ENCODE measurements at places on chromosomes 5 and 9. TPM values are rescaled to one million over a fixed set of nuclear protein-coding genes. Genes with fewer than 3 reads are reported as not detected.

DNA sequence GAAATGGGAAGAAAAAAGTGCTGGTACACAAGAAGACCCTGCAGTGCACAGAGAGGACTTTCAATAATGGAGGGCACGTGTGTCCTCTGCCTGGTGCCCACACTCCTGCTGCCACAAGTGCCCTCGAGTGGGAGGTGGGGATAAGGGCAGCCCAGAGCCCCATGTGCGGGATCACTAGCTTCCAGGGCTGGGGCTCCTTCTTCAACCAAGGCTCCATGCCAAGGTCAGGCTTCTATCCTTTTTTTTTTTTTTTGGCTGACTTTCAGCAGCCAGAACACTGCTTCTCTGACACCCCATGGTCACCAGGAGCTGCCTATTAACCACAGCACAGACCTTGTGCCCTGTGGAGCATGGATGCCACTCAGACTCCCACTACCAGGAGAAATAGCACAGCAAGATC is 7.5 kb downstream of the ACSL6 start:
- DNase-seq, result no peak

DNA sequence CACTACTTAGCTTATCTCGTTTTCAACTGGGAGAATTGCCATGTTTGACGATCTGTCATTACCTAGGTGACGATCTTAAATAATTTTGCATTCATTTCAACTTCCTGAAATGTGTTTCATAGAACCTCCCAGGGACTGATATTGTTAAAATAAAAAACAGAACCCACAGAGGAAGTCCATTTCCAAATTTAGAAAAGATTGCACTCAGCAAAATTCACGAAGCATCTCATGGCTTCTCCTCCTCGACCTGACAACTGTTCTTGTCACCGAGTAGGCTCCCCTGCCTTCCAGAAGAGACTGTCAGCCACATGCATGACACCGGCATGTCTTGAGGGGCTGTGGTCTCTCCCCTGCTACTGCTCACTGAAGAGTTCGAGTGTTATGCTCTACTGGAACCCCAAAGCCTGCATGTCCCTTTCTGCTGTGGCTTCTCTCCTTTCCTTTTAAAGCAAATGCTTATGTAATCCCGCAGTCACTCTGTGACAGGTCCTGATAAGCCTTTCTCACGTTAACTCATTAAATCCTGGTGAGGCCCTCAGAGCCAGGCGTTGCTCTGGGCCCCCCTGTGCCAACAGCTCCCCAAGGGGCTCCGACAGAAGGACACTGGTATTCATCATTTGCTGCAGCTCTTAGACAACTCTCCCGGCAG is 26.8 kb upstream of the ANKRD33B start:
- no peak for DNase-seq

GRCh38 chr5:29089591-29090130 is 2051.3 kb upstream of the CDH9 start:
- DNase-seq, result no peak

GRCh38 chr5:142644640-142645361 is 41.1 kb downstream of the FGF1 start:
- no peak for DNase-seq

DNA sequence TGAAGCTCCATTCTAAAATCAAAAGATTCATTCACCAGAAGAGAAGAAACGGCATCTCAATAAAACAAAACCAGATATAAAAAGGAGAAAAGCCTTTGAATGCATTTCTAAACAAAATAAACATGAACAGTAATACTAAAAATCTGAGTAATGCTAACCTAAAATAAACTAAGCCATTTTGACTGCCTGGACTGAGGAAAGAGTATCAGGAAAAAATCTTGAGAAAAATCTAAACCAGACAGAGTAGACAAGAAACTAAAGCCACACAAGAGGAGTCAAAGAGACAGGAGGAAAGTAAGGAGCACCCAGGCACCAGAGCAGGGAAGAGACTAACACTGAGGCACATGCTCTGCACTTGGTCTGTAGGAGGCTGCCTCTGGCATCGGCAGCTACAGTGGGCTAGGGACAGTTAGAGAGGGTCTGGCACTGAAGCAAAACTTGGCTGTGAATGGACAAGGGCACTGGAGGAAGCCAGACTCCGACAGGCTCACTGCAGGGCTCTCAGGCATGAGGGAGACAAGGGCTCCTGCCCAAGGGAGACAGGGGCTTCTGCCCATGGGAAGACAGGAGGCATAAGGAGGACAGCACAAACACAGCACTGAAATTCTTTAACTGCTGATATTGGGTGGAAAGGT is 50.2 kb downstream of the DROSHA start:
- no peak for DNase-seq

- no peak for DNase-seq
Observed at GRCh38 chr5:66353186-66353585, 209.1 kb downstream of the SREK1 start.

DNA sequence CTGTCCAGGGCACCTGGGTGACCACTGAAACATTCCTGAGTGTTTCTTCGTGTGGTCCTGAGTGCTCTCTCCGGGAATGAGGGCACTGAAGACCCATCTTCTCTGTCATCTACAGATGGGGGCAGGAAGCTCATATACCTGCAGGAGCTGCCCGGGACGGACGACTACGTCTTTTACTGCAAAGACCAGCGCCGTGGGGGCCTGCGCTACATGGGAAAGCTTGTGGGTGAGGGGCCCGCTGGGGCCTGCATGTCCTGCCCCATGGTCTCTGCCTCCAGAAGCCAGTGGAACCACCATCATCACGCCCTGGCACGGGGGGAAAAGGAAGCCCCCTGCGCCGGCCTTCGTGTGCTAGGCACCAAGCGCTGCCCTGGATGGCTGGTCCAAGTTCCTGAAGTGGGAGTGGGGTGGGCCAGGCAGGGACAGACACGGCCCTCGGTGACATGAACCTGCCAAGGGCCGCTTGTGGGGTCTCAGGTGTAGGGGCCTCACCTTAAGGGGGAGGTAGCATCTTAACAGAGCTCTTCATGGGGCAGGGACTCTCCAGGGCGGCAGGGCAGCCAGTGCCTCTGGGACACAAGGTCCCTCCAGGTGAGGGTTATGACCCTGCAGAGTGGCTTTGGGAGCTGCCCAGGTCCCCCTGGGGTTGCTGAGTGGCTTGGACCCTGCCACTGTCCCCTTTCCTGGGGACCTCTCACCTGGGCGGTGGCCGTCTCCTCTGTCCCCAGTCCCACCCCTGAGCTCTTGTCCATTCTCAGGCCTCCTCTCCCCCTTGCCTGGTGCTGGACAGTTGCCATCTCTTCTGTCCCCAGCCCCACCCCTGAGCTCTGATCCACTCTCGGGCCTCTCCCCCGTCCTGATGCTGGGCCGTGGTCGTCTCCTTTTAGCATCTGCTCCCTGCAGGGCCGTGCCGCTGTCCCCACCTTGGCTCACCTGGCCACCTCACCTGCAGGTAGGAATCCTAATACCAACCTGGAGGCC is 2.1 kb downstream of the OBP2A start:
- no peak for DNase-seq

- no peak for DNase-seq
Observed at GRCh38 chr9:121367306-121368137, 2.5 kb downstream of the STOM start.

DNA sequence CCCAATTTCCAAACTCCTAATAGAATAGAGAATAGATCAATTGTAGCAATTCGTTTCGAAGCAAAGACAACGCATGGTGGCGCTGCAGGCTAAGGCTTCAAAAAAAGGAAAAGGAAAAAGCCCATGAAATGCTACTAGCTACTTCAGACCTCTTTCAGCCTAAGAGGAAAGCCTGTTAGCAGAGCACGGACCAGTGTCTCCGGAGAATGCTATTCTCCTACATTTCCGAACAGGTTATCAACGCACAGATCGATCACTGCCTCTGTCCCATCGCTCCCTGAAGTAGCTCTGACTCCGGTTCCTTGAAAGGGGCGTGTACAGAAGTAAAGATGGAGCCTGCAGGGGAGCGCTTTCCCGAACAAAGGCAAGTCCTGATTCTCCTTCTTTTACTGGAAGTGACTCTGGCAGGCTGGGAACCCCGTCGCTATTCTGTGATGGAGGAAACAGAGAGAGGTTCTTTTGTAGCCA is at the start of gene PCDHB15:
Gene PCDHB15, plus strand, starts transcription at position 146 of the 468 bp plus-strand sequence. Its CDS starts 184 bp downstream, at position 330.
- DNase-seq, result peak; percentile 50

- DNase-seq, result peak; percentile 62
Observed at GRCh38 chr5:140178086-140178410, 3.1 kb downstream of the CYSTM1 start.

DNA sequence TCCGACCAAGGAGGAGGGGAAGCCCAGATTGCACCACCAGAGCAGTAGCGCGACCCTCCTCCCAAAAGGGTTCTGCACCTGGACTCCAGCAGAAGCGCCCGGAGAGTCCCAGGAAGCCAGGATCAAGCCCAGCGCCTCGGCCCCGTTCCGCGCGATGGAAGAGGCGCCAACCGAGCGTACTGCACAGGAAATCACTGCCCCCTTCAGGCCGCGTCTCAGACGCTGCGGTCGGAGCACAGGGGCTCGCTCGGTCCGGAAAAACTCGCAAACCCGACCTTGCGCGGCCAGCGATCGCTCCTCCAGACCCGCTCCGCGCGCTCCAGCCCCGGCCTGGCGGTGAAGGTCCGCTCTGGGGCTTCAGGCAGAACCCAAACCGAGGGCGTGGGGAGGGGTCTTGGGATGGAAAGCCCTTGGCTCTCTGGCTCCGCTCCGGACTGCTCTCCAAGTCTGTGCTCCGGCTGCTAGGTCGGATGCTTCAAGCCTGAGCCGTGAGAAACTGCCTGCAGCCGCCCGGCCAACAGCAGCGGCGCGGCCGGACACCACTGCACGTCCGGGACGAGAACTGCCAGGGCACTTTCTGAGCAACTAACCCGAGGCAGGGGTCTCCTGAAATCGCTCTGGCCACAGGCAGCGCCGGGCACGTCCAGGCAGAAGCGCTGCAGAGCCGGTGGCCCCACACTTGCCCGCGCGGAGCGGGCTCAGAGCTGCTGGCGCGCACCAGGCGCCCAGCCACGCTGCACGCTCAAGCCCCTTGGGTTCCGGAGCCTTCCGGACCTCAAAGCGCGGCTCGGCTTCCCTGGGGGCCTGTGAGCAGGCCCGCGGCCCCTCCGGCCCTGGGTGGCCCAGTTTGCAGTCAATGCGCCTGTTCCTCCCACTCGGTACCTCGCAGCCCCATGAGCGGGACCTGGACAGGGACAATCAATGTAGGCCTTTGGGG is 1.3 kb downstream of the GABBR2 start:
- DNase-seq, result peak; percentile 66

DNA sequence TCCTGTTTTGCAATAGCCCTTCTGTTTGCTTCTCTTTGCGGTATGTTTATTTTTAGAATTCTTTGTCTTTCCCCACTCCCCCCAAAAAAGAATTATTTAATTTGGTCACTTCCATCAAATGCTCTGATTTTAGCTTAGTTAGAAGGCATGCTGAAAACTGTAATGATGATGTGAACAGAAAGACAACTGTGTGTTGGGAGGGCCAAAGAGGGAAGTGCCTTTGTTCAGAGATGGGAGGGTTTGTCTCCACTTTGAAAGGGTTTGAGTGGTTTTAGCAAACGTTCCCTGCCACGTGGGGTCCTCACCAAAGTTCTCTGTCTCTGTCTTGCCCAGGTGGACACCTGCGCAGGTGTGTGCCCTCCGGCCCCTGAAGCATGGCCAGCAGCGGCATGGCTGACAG is 41.9 kb downstream of the SYK start:
- DNase-seq, result no peak

DNA sequence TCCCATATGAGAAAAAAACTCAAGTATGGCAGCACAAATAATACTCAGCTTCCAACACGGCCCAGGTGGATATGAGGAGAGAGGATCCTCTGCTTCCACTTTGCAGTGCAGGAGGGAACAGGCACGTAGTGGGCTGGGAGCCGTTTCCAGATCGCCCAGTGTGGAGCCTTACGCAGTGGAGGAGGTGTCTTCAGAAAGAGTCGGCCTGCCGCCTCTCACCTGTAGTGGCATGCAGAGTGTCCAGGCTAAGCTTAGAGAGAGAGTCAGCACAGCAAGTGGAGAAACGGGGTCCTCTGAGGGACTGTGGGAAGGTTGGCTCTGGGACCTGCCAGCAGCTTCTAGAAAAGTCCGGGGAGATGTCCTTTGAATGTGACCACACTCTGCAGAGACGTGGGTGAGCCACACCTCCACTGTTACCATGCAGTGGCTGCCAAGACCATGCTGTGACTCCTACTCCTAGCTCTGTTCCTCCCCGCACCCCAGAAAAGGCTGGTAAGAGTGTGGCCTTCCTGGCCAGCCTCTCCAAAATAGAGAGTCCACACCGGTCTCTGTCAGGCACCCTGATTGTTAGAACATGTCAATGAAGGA is 3.5 kb upstream of the SEMA4D start:
- DNase-seq, result no peak

- DNase-seq, result no peak
Observed at GRCh38 chr5:101932599-101932998, 363.5 kb downstream of the SLCO4C1 start.

DNA sequence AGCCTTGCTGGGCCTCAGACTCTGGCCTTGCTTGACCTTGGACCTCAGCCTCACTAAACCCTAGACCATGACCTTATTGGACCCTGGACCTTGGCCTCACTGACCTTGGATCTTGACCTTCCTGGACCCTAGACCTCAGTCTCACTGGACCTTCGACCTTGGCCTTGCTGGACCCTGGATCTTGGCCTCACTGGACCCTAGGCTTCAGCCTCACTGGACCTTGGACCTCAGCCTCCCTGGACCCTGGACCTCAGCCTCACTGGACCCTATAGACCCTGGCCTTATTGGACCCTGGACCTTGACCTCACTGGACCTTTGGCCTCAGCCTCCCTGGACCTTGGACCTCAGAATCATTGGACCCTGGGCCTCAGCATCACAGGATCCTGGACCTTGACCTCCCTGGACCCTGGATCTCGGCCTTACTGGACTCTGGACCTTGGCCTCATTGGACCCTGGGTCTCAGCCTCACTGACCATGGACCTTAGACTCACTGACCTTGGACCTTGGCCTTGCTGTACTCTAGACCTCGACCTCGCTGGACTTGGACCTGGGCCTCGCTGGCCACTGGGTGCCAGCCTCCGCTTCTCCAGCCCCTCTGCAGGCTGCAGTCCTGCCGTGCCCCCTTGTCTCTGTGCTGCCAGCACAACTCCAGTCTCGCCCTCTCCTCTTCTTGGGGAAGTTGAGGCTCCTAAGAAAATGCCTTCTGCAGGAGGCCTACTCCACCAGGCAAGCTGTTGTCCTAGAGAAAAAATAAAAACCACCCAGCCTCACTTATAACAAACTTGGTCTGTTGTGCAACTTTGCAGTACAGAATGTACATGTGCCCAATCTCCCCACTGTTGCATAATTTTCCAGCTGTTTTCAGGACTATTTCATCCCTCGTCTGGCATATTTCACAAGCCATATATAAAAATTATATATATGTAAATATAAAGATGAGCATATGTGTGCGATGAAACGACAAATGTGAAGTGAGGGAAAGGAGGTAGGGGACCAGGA is 11.0 kb upstream of the ADAMTS2 start:
- DNase-seq, result no peak

DNA sequence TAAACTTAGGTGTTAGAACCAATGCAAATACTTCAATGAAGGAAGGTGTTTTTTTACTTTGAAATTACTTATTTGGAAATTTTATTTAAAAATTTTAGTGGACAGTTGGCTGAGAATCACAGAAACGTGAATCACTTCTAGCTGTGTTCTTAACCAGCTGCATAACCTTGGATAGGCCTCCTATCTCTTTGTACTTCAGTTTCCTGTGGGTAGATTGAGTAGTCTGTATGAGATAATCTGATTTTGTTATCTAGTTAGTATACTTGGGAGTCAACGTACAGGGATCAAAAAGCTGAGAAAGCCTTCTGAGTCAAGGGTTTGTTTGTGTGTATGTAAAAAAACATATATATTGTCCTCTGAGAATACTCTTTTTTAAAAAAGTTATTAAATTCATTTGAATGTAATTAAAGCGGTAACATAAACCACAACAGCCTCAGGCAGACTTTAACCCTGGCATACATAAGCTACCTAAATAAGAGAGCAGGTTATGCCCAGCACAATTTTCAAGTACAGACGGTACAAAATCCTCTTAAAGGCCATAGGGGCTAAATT is 38.1 kb upstream of the ZCCHC7 start:
- no peak for DNase-seq

The CNTNAP3B gene
- 11.2 TPM for total RNA-seq

The TAF1L gene
- not detected for total RNA-seq

The GABBR2 gene
- not detected for total RNA-seq

Measured in body of pancreas (tissue), 4 donors.